ENCODE measurements at places on chromosomes 16 and 17.

DNA sequence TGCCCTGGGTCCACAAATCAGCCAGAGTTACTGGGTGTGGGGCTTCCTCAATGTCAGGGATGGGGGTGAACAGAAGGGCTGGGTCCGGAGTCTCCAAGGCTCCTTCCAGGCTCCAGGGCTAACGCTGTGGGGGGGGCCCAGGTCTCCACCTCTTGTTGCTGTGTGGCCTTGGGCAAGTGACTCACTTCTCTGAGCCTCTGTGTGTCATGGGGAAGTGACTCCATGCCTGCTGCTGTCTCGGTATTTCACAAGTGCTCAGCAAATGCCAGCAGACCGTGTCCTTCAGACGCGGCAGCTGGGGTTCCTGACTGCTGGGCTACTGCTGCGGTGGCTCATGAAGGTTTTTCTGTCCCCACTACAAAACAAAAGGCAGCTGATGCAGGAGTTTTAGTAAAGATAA, 26.6 kb downstream of the JPH3 start:
- no peak overlapping the region for H3K27ac ChIP-seq
- peaks cover 16% of the 10 kb centered on the region for H3K36me3 ChIP-seq
- no peak overlapping the region for H3K4me3 ChIP-seq
- no peak for DNase-seq
- H3K4me1 ChIP-seq, result no peaks in the 10 kb centered on the region

GRCh38 chr16:69404275-69404805, 18.5 kb upstream of the TERF2 start:
- DNase-seq, result peak; percentile 31
- peaks cover 5% of the 10 kb centered on the region for H3K27me3 ChIP-seq
- peak overlapping the region; percentile 12 for H3K27ac ChIP-seq
- no peaks in the 10 kb centered on the region for H3K36me3 ChIP-seq
- H3K4me1 ChIP-seq, result peaks cover 35% of the 10 kb centered on the region
- peak overlapping the region; percentile 4 for H3K4me3 ChIP-seq

DNA sequence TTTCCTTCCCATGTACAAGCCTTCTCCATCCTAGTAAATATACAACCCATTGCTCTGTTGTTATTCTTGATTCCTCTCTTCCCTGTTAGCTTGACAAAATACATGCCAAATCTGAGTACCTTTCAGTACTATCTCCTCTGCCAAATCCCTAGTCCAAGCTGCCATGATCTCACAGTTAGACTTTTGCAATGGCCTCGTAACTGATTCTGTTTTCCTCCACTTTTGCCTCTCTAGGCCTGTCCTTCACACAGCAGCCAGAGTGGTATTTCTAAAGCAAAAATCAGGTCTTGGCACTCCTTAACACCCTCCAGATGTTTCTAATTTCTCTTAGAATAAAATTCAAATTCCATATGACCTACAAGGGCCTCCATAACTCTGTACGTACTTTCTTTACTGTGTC, 153.0 kb upstream of the RBL2 start:
- no peaks in the 10 kb centered on the region for H3K4me1 ChIP-seq
- H3K36me3 ChIP-seq, result peaks cover 10% of the 10 kb centered on the region
- no peak overlapping the region for H3K27ac ChIP-seq

- no peaks in the 10 kb centered on the region for H3K27me3 ChIP-seq
- H3K4me3 ChIP-seq, result no peak overlapping the region
- DNase-seq, result no peak
- peaks cover 40% of the 10 kb centered on the region for H3K4me1 ChIP-seq
- peaks cover 40% of the 10 kb centered on the region for H3K36me3 ChIP-seq
- no peak overlapping the region for H3K27ac ChIP-seq
Measured at GRCh38 chr17:32931686-32932085, 3.7 kb downstream of the TMEM98 start.

GRCh38 chr16:74094962-74095361, 201.7 kb upstream of the PSMD7 start:
- H3K4me1 ChIP-seq, result peaks cover 4% of the 10 kb centered on the region
- no peaks in the 10 kb centered on the region for H3K36me3 ChIP-seq
- H3K27me3 ChIP-seq, result peaks cover 3% of the 10 kb centered on the region
- H3K4me3 ChIP-seq, result no peak overlapping the region
- no peak for DNase-seq

GRCh38 chr17:51461578-51462004, 201.2 kb downstream of the UTP18 start:
- H3K27me3 ChIP-seq, result peaks cover 22% of the 10 kb centered on the region
- no peak overlapping the region for H3K4me3 ChIP-seq
- peak; percentile 67 for DNase-seq
- no peak overlapping the region for H3K27ac ChIP-seq

DNA sequence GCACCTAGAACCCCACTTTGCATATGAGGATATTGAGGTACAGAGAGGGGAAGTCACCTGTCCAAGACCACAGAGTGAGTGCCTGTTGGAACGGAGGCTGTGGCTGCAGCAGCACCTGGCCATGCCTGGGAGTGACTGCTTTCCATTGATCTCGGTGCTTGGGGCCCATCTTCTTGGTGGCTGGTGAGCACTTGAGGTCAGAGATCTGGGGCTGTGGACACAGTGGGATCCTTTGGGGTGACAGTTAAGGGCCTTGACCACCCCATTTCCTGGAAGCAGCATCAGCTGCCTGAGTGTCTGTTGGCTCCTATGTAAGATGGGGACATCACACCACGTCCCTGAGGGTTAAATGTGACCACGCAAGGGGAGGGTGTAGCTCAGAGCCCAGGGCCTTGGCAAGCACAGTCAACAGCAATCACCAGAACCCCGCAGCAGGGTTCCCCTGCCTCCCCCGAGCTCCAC, 111.7 kb downstream of the IRF8 start:
- peaks cover 28% of the 10 kb centered on the region for H3K27me3 ChIP-seq
- DNase-seq, result no peak
- no peak overlapping the region for H3K4me3 ChIP-seq
- H3K36me3 ChIP-seq, result peaks cover 5% of the 10 kb centered on the region
- H3K27ac ChIP-seq, result no peak overlapping the region

DNA sequence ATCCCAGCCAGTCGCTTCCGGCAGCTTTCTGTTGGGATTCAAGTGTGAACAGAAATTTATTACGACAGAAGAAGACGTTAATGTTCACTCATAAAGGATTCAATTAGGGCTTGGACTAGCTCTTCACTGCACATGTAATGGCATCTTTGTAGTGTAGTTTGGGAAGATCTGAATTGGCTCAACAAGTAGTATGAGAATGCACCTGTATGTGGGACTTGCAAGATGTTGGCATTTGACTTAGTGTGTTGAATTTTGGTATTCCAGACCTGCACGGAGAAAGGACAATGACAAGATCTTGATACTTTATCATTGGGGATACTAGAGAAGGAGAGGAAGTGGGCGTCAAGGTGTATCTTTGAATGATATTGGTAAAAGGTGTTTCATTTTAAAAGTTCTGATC, 1.2 kb downstream of the PSMD11 start:
- peaks cover 23% of the 10 kb centered on the region for H3K36me3 ChIP-seq
- no peak for DNase-seq
- peaks cover 20% of the 10 kb centered on the region for H3K27me3 ChIP-seq

DNA sequence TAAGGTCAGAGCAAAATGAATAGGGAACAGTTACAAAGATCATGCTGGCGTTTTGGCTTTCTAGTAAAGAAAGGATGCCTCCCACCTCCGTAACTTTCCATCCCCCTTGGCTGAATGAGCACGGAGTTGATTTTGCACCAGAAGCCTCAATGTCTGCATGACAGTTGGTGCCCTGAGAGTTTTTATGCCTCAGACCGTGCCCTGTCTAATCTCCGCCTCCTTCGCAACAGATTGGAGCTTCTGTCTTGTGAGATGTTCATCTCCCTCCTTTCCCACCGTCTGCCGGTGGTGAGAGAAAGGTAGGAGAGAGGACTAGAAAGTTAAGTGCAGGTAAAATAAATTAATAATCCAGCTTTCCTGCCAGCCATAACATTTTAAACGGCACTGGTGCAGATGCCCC, 1.9 kb downstream of the HS3ST4 start:
- DNase-seq, result no peak
- peaks cover 50% of the 10 kb centered on the region for H3K27me3 ChIP-seq
- no peak overlapping the region for H3K27ac ChIP-seq
- no peaks in the 10 kb centered on the region for H3K36me3 ChIP-seq
- peak overlapping the region; percentile 85 for H3K4me3 ChIP-seq
- peaks cover 31% of the 10 kb centered on the region for H3K4me1 ChIP-seq

GRCh38 chr17:49870298-49870697, 22.4 kb upstream of the TAC4 start:
- no peak overlapping the region for H3K27ac ChIP-seq
- H3K27me3 ChIP-seq, result peaks cover 10% of the 10 kb centered on the region
- H3K4me1 ChIP-seq, result peaks cover 65% of the 10 kb centered on the region
- no peaks in the 10 kb centered on the region for H3K36me3 ChIP-seq
- no peak overlapping the region for H3K4me3 ChIP-seq

DNA sequence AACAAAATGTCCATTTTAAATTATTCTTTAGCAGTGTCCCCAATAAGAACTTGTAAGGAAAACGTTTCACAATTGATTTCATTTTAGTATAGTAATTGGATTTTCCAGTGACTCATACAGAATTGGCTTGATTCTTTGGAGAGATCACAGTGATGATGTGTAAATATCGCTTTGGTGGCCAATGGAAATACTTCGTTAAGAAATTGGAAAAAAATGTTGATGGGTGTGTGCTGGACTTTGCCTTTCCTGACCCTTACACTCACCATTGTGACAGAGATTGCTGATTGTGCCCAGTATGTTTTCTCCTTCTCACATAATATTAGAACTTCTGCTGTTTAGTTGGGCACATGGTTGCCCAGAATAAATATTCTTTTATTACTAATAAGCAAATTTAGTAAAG, 7.4 kb upstream of the EFCAB13 start:
- DNase-seq, result no peak
- peaks cover 5% of the 10 kb centered on the region for H3K36me3 ChIP-seq

- H3K4me3 ChIP-seq, result no peak overlapping the region
- H3K36me3 ChIP-seq, result no peaks in the 10 kb centered on the region
- H3K4me1 ChIP-seq, result peaks cover 47% of the 10 kb centered on the region
- H3K27me3 ChIP-seq, result peaks cover 88% of the 10 kb centered on the region
- no peak overlapping the region for H3K27ac ChIP-seq
Measured at GRCh38 chr17:79797492-79798298, 818 bp upstream of the CBX8 start.

DNA sequence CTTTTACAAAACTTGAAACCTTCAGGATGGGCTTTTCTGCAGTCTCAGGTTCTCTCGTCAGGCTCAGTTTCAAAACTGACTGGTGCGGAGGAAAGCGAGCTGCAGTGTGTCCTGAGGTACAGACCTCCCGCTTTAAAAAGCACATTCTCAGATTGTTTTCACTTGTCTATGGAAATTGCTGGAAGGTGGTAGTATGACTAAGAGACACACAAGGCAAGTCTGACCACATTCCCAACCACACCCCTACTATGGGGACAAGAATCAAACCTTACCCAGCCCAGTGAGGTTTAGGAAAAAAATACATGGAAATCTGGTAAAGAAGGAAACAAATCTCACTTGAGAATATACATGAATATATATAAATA, 18.2 kb downstream of the SRP68 start:
- DNase-seq, result no peak
- H3K27ac ChIP-seq, result peak overlapping the region; percentile 86
- H3K36me3 ChIP-seq, result peaks cover 70% of the 10 kb centered on the region
- no peaks in the 10 kb centered on the region for H3K27me3 ChIP-seq
- no peak overlapping the region for H3K4me3 ChIP-seq

DNA sequence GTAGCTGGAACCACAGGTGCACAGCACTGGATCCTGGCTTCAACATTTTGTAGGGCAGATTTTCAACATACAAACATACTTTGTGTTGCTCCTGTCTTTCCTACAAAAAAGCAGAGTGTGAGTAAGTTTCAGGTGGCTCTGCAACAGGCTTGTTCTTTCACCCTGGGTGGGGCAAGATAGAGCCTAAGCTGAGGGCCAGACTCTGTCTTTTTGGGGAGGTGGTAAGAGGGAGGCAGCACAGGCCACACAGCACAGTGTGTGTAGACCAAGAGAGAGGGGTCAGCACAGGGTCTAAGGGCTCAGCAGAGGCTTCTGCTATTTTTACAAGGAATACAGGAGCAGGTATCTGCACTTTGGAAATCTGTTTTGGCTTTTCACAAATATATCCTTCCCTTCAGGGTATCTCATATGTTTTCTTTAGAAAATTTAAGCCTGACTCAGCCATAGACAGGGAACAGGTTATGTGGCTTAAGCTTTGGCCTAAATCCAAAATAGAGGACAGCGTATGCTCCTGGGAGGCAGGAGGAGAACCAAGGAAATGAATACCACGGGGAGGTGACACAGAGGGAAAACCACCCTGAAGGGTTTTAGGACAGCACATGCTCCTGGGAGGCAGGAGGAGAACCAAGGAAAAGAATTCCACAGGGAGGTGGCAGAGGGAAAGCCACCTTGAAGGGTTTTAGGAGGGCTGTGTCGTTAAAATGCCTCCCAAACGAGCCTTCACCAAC, 21.6 kb downstream of the EMC8 start:
- H3K4me3 ChIP-seq, result no peak overlapping the region
- peaks cover 45% of the 10 kb centered on the region for H3K36me3 ChIP-seq
- H3K27me3 ChIP-seq, result peaks cover 2% of the 10 kb centered on the region
- H3K4me1 ChIP-seq, result peaks cover 8% of the 10 kb centered on the region

DNA sequence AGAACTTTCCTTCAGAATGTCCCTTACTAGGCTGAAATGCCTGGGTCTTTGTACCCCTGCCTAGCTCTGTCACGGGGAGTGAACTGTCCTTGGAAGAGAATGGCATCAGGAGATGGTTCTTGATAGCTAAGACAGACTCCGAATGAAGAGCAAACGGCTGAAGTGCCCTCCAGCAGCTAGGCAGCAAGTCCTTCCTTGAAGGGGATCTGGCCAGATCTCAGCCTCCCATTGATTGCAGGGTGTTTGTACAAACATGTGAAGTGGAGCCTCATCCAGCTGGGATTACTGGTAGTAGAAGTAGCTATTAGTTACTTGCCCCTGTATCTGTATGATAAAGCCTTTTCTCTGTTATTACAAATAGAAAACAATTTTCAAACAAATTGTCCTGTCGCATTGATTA, 30.9 kb downstream of the LRRC36 start:
- peaks cover 9% of the 10 kb centered on the region for H3K27me3 ChIP-seq
- H3K4me1 ChIP-seq, result peaks cover 37% of the 10 kb centered on the region
- H3K36me3 ChIP-seq, result no peaks in the 10 kb centered on the region
- DNase-seq, result no peak

GRCh38 chr16:30060346-30060745, 5.2 kb upstream of the ALDOA start:
- peak overlapping the region; percentile 44 for H3K4me3 ChIP-seq
- peaks cover 56% of the 10 kb centered on the region for H3K4me1 ChIP-seq

- peak overlapping the region; percentile 97 for H3K27ac ChIP-seq
- H3K36me3 ChIP-seq, result peaks cover 11% of the 10 kb centered on the region
- DNase-seq, result peak; percentile 38
- peak overlapping the region; percentile 92 for H3K4me3 ChIP-seq
Measured at GRCh38 chr17:41784207-41784744, 2.2 kb downstream of the JUP start.

GRCh38 chr17:16920628-16921020, 51.3 kb downstream of the TNFRSF13B start:
- no peak overlapping the region for H3K4me3 ChIP-seq
- no peaks in the 10 kb centered on the region for H3K36me3 ChIP-seq
- H3K27me3 ChIP-seq, result peaks cover 9% of the 10 kb centered on the region
- no peak overlapping the region for H3K27ac ChIP-seq

GRCh38 chr16:84699147-84699711, 571 bp upstream of the USP10 start:
- no peak overlapping the region for H3K27ac ChIP-seq
- peaks cover 17% of the 10 kb centered on the region for H3K36me3 ChIP-seq
- peak overlapping the region; percentile 83 for H3K4me3 ChIP-seq
- no peak for DNase-seq
- peaks cover 38% of the 10 kb centered on the region for H3K4me1 ChIP-seq
- no peaks in the 10 kb centered on the region for H3K27me3 ChIP-seq

Measured in nephron progenitor cell (in vitro differentiated cells).